Stimulated activated CD4-positive, alpha-beta T cell treated with anti-CD3 and anti-CD28 coated beads, Interleukin-2, amount 100 ng/mL, for 4 hours (primary cell): ENCODE measurements at places on chromosomes 12 and 14.

DNA sequence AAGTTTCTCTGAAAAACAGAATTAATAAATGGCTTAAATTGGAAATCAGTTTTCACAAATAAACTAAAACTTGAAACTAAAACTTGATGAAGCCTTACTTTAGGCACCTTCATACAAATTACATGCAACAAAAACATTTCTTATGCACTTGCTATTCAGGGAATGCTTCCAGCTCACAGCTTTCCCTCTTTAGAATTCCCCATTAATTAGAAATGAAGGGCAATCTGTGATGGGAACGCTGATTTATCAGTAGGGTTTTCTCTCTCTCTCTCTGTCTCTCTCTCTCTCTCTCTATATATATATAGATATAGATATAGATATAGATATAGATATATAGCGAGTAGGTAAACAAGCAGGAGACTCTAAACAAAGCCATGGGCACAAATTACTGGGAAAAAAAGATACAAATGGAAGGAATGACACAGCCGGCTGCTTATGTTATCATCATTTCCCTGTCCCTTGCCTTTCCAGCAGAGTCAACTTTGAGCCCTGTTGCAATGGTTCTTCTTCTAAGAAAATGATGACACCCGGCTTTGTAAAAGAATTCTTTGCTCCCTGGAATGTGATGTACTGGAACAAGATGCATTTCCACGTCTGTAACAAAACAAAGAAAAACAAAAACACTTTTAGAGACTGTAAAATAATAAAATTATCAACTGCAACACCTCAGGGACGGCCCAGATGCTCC lies 1121.6 kb upstream of the TMEM132C start:
- DNase-seq, result no peak

GRCh38 chr12:79925492-79925891 lies 9.4 kb downstream of the PPP1R12A start:
- DNase-seq, result no peak

DNA sequence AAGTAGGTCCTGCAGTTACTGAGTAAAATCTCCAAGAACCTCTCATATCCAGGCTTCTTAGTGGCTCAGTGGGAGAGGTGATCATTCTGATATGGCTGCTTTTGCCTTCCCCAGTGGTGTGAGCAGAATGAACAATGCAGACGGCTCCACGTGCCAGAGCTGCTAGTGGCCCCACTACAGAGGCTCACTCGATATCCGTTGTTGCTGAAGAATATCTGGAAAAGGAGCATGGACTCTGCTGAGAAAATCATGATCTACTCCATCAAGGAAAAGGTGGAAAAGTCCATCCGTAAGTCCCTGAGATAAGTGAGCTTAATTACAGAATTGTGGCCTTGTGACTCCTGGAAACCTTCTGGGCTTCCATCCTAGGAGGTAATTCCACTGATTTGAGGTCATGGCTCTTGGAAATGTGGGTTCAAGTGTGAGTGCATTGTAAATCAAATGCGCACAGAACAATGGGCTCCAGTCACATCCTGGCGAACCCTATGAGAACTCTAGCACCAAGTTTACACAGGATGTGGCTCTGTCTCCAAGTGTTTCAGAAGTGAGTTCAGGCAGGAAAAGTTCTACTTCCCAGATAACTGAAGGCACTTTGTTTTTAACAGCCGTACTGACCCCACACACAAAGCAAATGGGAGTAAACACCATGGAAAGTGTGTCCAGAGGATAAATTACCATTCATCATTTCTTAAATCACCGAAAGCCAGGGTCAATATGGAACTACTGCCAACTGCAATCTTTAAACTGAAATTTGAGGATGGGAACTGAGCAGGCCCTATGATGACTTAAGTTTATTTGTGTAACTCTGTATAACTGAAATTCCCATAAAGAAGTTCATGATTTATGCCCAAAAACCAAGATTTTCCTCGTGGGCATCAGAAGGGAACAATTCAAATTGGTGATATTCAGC lies 51.4 kb downstream of the PLEKHG7 start:
- no peak for DNase-seq

DNA sequence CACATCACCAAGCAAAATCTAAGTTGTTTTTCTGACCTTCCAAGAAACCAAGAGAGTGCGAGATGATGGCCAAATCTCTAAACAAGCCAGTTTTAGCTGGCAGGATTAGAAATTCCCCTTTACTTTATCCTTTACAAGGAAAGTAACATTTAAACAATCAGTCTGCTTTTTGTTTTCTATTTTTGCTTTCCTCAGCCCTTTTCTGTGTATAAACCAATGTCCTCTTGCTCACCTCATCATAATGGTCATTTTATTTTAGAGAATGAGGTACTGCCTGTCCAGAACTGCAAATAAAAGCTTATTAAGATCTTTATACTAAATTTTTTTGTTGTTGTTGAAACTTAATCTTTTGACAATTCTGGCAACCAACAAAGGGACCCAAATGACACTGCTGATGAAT lies 442.4 kb upstream of the GARIN6 start:
- DNase-seq, result no peak
